ENCODE measurements at places on chromosomes 5 and 9. TPM values are rescaled to one million over a fixed set of nuclear protein-coding genes. Genes with fewer than 3 reads are reported as not detected.

GRCh38 chr9:3993773-3994172, 306.1 kb downstream of the GLIS3 start:
- DNase-seq, result no peak

The PCDHGC4 gene
- 1.8 TPM for polyA plus RNA-seq

DNA sequence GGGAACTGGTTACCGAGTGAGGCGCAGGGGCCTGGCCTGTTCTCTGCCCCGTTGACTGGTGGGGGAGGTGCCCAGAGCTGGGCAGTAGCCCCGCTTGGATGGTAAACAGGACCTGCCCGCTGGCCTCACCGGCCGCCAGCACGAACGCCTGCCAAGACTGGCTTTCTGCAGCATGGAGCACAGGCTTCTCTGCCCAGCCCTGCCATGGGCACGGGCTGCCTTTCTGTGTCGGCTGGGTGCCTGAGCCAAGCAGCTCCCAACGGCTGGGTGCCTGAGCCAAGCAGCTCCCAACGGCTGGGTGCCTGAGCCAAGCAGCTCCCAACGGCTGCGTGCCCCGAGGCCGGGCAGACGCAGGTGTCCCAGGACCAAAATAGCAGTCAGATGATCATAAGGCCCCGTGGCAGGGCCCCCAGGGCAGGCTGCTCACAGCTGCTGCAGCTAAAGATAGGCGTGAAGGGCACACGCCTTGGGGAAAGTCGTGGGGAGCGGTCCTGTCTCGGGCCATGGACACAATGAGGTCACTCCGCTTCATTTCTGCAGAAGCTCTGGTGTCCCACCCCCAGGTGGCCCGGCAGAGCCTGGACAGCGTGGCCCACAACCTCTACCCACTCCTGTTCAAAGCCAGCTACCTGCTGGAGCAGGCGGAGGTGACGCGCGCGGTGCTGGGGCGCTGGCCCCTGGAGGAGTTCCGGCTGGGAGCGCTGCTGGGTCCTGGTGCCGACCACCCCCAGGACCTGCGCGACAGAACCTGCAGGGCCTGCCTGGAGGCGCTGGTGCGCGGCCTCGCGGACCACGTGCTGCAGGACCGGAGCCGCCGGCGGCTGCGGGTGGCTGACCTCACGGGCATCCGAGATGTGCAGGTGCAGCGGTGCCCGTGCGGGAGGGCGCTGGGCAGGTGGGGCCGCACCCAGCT, at the start of gene LRRC14B:
LRRC14B (plus strand) TSS at position 460 of the 913 bp plus-strand sequence; CDS start at position 504, 44 bp downstream.
- DNase-seq, result no peak

The CPEB4 gene
- 18.4 TPM for polyA plus RNA-seq

GRCh38 chr9:135343837-135344522, 135.6 kb upstream of the PPP1R26 start:
- peak; percentile 65 for DNase-seq

The QRFP gene
- 0.51 TPM for polyA plus RNA-seq

The USP20 gene
- 17.9 TPM for polyA plus RNA-seq

DNA sequence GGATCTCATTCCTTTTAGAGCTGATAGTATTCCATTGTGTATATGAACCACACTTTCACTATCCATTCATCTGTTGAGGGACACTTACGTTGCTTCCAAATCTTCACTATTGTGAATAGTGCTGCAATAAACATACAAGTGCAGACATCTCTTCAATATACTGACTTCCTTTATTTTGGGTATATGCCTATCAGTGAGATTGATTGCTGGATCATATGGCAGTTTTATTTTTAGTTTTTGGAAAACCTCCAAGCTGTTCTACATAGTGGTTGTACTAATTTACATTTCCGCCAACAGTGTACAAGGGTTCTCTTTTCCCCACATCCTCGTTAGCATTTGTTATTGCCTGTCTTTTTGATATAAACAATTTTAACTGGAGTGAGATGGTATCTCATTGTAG, 33.8 kb upstream of the LECT2 start:
- DNase-seq, result no peak

GRCh38 chr9:69622676-69623075, 49.5 kb downstream of the APBA1 start:
- DNase-seq, result peak; percentile 31

The HACD4 gene
- polyA plus RNA-seq, result 10.5 TPM

The OR1Q1 gene
- polyA plus RNA-seq, result not detected

- DNase-seq, result no peak
Measured at GRCh38 chr5:90546216-90546837, 12.3 kb upstream of the ADGRV1 start.

All from left lung (tissue), 14 donors.